ENCODE measurements at places on chromosomes 11 and 22.

DNA sequence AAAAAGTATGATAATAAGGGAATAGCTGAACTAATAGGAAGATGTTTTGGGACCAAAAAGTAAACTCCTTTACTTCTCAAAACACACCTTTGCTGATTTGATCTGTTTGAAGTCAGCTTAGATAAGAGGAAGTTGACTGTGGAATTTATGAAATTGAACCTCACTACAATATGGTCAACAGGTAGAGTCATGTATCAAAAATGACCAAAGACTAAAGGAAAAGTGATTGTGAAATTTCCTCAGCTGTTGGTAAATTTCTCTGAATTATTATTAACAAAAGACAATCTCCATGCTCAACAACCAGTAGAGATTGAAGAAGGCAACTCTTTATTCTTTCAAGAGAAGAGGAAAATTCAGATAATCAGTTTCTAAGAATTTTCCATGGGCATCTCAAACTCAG is 826.5 kb downstream of the KCNA4 start:
- DNase-seq = no peak

GRCh38 chr22:49958931-49959781 is 1.4 kb upstream of the PIM3 start:
- no peak for DNase-seq

GRCh38 chr22:35357883-35358621 is 22.8 kb upstream of the HMOX1 start:
- DNase-seq = no peak

- DNase-seq = peak; percentile 63
Observed at GRCh38 chr11:61281581-61282250, 13.4 kb downstream of the VWCE start.

- DNase-seq = no peak
Observed at GRCh38 chr22:29716814-29717545, 2.8 kb upstream of the CABP7 start.

All from ureter (tissue), 1 donor.